Hematopoietic multipotent progenitor cell treated with erythropoietin and hydrocortisone succinate and interleukin-3 and kit ligand, for 8 days (in vitro differentiated cells): ENCODE measurements at places on chromosomes 1 and 21.
A peak's percentile ranks its signal among the peaks of the same experiment; 100 is the strongest.

GRCh38 chr1:205259998-205260397, 32.3 kb downstream of the TMCC2 start:
- no peak for DNase-seq

- no peak for DNase-seq
Measured at GRCh38 chr1:29450591-29450990, 214.3 kb downstream of the PTPRU start.

DNA sequence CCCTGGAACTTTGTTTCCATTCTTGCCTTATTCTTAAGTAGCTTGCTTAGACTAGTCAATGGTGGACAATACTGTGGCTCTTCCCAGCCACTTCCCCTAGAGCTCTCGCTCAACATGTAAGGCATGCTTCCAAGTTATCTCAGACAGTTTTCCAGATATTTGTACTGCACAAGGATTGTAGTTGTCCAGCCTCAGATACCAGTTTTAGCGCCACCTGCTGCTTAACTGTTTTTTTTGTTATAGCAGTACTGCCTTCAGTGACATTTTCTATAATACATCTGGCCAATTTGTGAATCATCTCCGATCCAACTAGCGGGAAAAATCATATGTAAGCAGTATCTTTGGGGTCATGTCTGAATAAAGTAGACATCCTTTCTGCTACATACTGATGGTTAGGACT, 346.7 kb upstream of the ADGRL4 start:
- DNase-seq: peak; percentile 6

DNA sequence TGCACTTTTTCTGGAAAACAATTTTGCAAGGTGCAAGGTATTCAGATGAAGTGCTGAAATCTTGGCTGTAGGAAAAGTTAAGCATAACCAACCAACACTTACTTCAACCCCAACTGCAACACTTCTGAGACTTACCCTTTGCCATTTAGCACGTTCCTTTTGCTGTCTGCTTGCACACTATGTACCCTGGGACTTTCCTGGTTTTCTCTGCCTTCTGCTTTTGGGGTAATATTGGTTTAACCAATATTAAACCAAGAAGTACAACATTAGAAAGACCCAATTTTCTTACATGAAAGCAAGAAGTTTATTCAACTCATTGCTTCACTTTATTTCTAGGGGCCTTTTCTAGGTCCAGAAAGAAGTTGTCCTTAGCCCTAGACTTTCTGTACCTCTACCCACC, 193.0 kb downstream of the HLX start:
- no peak for DNase-seq

DNA sequence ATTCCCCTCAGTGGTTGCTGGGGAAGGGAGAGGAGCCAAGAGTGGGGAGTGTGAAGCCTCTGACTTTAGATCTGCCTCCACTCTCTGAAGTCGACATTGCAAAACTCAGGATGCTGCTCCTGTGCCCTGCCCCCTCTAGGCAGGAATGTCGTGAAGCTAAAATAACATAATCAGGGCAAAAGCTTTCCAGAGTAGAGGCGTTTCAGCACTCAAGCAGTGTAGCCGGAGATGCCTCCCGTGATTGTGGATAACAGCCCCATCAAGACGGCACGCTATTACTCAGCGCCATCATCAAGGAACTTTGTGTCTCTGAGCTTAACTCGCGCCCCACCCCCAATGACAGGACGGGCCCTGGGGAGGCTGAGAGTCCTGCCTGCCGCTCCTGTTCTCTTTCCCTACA, 60.0 kb downstream of the FBXO2 start:
- no peak for DNase-seq

GRCh38 chr1:205534444-205534985, 30.0 kb downstream of the CDK18 start:
- no peak for DNase-seq

- no peak for DNase-seq
Measured at GRCh38 chr1:181251001-181251712, 162.7 kb downstream of the IER5 start.

- DNase-seq: no peak
Measured at GRCh38 chr1:212004895-212005608, 30.3 kb downstream of the INTS7 start.

GRCh38 chr21:42027085-42027821, 17.1 kb upstream of the ZBTB21 start:
- no peak for DNase-seq
